NCI-H510A (cell line): ENCODE measurements at places on chromosomes 12 and 14.

DNA sequence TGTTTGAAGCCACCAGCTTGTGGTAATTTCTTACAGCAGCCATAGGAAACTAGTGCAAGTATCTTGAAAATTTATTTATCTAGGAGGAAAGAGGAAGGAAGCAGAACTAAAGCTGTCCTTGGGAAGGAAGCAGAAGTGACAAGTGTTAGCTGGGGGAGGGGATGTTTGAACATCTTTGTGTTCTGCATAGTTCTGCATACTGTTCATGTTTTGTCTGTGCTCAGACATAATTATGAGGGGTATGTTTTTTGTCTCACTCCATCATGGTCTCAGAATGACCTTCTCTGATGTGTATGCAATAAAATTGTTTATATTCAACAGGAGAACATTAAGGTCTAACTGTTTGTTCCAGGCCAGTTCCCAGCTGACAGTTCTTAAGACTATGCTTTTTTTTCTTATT is 606.5 kb downstream of the GALC start:
- no peak for DNase-seq

GRCh38 chr14:31096255-31096654 is 70.1 kb upstream of the STRN3 start:
- DNase-seq: no peak

DNA sequence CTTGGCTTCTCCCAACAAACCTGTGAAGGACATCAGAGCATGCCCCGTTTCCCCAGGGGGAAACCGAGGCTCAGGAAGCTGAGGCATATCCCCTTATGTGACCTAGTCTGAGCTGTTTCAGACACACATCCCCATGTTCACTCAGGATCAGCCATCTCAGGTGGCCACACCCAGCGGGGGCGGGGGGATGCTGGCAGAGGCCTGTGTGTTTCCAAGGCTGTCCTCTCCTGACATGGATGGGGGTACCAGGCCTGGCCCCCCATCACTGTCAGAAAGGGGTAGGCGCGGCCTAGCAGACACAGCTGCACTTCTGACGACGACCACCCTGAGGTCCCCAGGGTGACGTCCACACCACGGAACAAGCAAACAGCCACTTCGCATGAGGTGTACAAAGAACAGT is 22.1 kb downstream of the CCDC85C start:
- no peak for DNase-seq

DNA sequence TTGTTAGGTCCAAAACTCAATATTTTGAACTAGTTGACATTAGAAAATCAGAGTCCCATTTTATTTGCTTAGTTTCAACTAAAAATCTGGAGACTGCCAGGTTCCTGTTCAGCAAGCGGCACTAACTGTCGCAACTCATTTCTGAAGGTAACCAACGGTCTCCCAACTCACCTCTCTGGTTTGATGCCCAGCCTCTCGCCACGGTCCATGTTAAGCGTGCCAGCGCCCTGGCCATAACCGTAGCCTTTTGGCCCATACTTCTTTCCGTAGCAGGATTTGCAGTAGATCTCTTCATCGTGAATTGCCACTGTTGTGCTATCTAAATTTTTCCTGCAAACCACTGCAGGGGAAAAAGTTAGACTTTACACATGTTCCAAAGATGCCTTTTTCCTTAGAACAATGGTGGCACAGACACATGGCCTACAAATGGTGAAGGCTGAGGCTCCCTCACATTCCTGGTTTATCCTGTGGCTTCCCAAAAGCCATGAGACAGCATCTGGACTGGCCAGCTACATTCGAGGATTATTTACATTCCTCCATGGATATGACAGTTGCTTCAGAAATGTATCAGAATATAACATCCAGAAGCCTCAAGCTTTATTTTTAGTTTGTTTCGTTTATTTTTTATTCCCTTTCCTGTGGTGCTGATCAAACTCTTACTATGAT is 15.7 kb downstream of the CSRP2 start:
- no peak for DNase-seq

DNA sequence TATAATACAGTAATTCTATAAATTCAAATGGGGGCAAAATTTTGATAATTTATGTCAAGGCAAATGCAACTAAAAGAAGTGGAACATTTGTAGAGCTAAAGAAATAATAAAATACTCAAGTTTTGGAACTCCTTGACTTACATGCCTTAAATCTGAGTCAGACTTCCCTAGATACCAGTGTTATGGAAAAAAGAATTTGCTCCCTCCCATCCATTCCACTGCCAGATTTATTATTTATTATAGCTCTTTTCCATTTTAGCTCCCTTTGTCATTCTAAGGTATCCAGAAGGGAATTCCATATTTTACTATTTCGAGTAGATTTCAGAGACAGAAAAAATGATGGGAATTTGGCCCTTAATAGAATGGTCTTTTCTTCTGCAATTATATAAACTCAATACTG is 44.0 kb downstream of the RHOJ start:
- DNase-seq: no peak

DNA sequence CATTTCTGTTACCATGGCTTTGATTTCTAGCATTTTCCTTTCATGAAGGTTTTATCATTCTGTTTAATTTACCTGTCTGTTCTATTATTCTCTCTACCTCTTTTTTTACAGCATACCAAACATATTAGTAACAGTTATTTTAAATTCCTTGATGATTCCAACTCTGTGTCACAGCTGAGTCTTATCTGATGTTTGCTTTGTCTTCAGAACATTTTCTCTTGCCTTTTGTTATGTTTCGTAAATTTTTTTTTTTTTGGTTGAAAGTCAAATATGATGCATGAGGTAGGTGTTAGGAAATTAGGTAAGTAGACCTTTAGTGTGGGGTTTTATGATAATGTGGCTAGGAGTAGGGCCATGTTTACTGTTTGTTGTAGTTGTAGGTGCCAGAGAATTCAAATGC is 496.4 kb downstream of the FOXG1 start:
- DNase-seq: no peak

- no peak for DNase-seq
Measured at GRCh38 chr12:115354007-115354890, 670.3 kb upstream of the TBX3 start.

DNA sequence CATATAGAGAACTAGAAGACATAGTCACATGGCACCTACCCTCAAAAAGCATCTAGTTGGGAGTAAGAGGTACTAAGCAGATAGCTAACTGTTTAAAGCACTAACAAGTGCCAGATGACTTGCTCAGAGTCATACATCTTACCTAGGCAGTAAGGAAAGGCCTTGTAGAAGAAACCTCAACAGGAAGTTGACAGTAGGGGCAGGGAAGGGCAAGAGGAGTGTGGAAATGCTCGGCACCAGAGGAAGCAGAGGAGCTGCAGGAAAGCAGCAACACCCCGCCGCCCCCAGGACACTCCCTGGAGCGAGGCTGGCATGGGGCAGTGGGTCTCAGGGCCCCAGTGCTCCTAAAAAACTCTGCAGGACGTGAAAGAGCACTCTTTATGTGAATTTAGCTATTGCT is 92.9 kb downstream of the PPP2R5C start:
- DNase-seq: no peak

DNA sequence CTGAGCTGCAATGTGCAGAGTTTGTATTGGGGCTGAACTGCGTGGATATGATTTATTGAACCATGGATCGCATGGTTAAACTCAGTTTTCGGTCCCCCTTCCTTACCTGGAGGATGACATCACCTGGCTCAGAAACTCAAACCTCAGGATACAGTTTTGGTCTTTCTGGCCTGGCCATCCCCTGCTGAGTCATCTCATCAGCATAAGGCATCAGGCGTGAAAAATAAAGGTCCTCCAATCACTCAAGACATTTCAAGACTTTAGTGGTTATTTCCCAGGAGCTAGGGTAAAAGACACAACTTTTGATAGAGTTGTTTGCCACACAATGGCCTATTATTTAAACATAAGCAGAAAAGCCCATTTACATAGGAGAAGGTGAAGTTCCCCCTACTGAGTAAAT is 631.1 kb upstream of the TMEM132C start:
- DNase-seq: no peak

DNA sequence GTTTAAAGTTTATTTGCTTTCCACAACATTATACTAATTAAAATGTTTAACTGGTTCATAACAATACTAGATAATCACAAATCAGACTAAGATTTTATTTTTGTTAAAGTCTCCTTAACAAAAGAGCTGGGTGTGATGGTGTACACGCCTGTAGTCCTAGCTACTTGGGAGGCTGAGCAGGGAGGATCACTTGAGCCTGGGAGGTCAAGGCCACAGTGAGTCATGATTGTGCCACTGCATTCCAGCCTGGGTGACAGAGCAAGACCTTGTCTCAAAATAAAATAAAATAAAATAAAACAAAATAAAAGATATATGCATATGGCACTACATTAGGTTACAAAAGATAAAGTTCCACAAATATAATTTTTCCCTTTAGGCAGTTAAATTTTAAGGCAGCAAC is 5.6 kb downstream of the MIS18BP1 start:
- no peak for DNase-seq

GRCh38 chr12:62448436-62448835 is 18.2 kb upstream of the MON2 start:
- no peak for DNase-seq

- DNase-seq: no peak
Measured at GRCh38 chr12:43213608-43214007, 338.4 kb downstream of the ADAMTS20 start.

DNA sequence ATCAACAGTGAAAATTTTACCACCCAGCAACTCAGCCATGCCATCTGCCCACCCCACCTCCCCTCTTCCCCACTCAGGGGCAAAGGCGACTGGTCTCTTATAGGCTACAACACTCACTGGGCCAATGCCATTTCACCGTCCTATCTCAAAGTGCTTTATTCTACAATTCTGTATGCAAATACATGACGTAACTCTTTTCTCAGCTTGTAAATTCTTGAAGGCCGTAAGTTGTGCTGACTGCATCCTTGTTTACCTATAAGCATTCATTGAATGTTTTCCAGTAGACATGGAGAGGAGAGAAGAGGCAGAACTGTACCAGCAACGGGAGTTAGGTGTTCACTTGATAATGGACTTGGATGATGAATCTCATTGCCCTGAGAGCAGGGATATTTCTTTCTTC is 15.6 kb downstream of the BCL2L14 start:
- DNase-seq: no peak

GRCh38 chr12:122080149-122081082 is 1.9 kb downstream of the MLXIP start:
- DNase-seq: no peak

DNA sequence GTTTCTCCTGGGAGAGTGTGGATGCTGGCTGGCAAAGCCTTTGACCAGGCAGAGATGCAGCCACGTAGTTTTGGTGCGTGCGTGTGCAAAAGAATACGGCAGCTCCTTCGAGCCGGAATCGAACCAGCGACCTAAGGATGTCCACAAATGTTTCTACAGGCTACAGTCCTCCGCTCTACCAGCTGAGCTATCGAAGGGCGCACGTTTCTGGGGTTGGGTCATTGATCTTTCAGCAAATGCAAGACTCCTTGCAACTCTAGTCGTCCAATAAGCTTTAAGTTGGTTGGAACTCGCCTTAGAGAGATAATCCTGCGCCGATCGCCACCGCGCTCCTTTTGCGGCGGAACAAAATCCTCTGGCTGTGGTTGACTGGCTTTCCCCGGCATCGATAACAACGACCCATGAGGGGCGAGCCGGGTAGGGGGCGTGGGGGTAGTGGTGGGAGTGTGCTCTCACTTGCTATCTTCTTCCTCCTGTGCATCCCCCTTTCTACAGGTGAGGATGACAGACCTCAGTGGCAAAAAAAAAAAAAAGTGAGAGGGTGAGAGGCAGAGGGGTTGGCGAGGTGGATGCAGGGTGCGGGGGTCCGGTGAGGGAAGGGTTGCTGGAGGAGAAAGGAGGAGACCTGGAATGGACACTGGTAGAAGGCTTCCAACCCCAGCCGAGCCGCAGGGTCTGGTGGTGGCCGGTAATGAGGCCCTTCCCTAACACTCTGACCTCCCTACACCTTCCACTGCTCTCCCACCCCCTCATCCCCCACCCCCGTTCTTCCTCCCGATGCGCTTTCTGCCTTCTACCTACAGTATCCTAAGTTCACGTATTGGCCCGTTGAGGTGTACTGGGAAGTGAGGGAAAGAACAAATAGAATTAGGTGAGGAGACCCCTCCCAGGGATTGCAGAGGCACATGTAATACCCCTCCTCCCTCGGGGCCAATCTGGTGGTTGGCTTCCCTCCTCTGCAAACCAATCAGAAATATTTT is 11.8 kb upstream of the OR6S1 start:
- DNase-seq: no peak

DNA sequence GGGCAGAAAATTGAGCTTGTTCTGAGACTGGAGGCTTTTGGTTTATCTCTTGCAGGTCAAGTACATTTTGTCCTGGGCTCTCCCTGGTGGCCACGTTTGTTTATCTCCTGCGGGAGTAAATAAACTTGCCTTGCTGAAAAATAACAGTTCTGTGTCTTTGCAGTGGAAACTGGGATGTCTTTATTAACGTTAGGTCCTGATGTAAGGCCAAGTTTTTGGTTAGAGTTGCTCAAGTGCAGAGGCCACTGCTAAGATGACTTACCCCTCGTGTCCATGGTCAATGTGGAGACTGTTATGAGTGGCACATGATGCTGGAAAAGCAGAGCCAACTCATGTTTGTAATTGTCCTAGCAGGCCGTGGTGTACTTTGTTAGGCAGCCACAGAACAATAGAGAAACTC is 3.8 kb downstream of the PTPN11 start:
- no peak for DNase-seq

- no peak for DNase-seq
Measured at GRCh38 chr14:60188115-60188514, 22.9 kb upstream of the DHRS7 start.

- no peak for DNase-seq
Measured at GRCh38 chr12:62436164-62436503, 30.5 kb upstream of the MON2 start.

- DNase-seq: peak; percentile 78
Measured at GRCh38 chr12:120713861-120714482, 3.7 kb downstream of the UNC119B start.

GRCh38 chr12:21001778-21002177 is 129.2 kb upstream of the SLCO1B1 start:
- DNase-seq: no peak

DNA sequence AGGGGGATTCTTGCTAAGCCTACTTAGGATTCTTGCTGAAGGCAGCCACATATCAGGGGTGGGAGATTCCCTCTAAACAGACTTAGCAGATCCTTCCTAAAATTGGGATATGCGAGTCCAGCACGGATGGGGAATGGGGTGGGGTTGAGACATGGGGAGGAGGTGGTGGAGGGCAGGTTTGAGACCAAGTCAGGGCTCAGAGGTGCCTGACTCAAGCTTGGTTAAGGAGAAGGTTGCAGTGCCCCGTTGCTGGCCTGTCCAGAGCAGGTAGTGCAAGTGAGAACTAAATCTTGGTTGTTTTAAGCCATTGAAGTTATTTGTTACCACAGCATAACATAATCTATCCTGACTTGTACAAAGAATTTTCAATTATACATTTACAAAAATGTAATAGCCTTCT is 359.7 kb downstream of the AACS start:
- DNase-seq: no peak

- no peak for DNase-seq
Measured at GRCh38 chr12:114894076-114894475, 210.1 kb upstream of the TBX3 start.

DNA sequence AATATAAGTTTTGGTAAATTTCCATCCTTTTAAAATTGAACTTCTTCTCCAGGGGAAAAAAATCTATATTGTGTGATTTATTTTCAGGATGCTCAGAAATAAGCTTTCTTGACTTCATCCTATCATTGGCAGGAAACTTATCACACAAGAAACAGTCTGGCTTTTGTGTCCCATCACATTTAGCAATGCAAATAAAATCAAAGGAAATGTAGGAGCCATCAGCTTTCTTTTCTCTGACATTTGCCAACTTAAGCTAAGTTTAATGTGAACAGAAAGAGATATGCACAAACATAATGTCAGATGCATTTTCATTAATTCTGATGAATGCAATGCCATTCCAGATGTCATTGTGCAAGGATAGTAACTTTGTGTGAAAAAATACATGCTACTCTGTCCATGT is 56.6 kb downstream of the LIN7A start:
- DNase-seq: no peak
